ENCODE measurements at places on chromosomes 3 and 15. TPM values are rescaled to one million over a fixed set of nuclear protein-coding genes. Genes with fewer than 3 reads are reported as not detected.

Gene BMF
- 15.4 TPM for total RNA-seq

DNA sequence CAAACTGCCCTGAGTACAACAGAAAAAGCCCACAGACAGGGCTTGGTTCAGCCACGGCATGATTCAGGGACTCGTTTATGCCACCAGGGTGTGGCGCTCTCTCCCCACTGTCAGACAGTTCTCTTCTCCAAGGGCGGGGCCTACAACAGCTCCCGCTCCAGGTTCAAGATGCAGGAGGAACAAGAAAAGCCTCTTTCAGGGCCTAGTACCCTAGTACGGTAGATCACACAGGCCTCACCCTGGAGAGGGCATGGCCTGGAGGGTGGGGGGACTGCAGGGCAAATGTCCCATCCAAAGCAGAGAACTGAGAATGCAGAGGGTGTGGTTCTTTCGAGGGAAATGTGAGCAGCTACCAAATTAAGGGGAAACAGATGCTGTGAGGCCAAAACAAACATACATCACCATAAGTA is 12.0 kb downstream of the MESD start:
- DNase-seq = peak; percentile 74
- no peaks in the 10 kb centered on the region for H3K27me3 ChIP-seq
- H3K27ac ChIP-seq = no peak overlapping the region
- no peaks in the 10 kb centered on the region for H3K4me1 ChIP-seq
- no peak overlapping the region for H3K4me3 ChIP-seq
- H3K36me3 ChIP-seq = peaks cover 50% of the 10 kb centered on the region

DNA sequence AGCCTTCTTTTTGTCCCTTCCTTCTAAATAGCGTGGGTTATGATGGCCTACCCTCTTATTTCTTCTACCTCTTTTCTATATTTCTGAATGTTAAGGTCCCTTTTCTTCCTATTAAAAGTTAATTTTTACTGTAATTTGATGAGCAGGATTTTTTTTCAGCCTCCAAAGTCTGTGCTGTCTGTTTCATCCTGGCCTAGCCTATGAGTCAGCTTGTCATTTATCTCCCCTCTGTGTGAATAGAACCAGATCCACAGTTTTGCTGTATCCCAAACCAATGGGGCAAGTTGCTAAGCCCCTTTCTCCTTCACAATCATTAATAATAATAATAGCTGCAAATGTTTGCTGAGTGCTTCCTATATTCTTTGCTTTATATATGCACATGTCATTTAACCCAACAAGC is 18.1 kb upstream of the C3orf38 start:
- no peak overlapping the region for H3K27ac ChIP-seq
- peaks cover 41% of the 10 kb centered on the region for H3K36me3 ChIP-seq
- H3K4me3 ChIP-seq = no peak overlapping the region
- H3K27me3 ChIP-seq = no peaks in the 10 kb centered on the region
- DNase-seq = no peak

- no peak for DNase-seq
- no peaks in the 10 kb centered on the region for H3K4me1 ChIP-seq
- H3K4me3 ChIP-seq = no peak overlapping the region
- no peaks in the 10 kb centered on the region for H3K27me3 ChIP-seq
- H3K27ac ChIP-seq = no peak overlapping the region
These were observed 55.3 kb upstream of the P2RY1 start for GRCh38 chr3:152779653-152780052.

Gene ITPR1
- total RNA-seq = 91.7 TPM

Gene ITPKA
- 0.67 TPM for total RNA-seq

GRCh38 chr3:99635348-99635747 is 3.0 kb upstream of the COL8A1 start:
- no peaks in the 10 kb centered on the region for H3K36me3 ChIP-seq
- H3K27ac ChIP-seq = no peak overlapping the region
- H3K4me1 ChIP-seq = no peaks in the 10 kb centered on the region
- H3K27me3 ChIP-seq = no peaks in the 10 kb centered on the region

- no peaks in the 10 kb centered on the region for H3K4me1 ChIP-seq
- no peak overlapping the region for H3K27ac ChIP-seq
- no peaks in the 10 kb centered on the region for H3K27me3 ChIP-seq
These were observed 15.4 kb downstream of the CELF6 start for GRCh38 chr15:72304596-72304995.

Gene CCR2
- 17.8 TPM for total RNA-seq

- no peaks in the 10 kb centered on the region for H3K4me1 ChIP-seq
- no peak overlapping the region for H3K4me3 ChIP-seq
- no peaks in the 10 kb centered on the region for H3K36me3 ChIP-seq
- no peak overlapping the region for H3K27ac ChIP-seq
- no peaks in the 10 kb centered on the region for H3K27me3 ChIP-seq
These were observed 484.4 kb upstream of the ADAMTS9 start for GRCh38 chr3:65172209-65172608.

Gene MINAR1
- 0.26 TPM for total RNA-seq

Gene TRAT1
- 1.1 TPM for total RNA-seq

GRCh38 chr15:47742334-47742733 is 25.0 kb downstream of the SEMA6D start:
- no peaks in the 10 kb centered on the region for H3K4me1 ChIP-seq
- DNase-seq = no peak
- no peaks in the 10 kb centered on the region for H3K27me3 ChIP-seq
- H3K27ac ChIP-seq = no peak overlapping the region
- no peak overlapping the region for H3K4me3 ChIP-seq

- H3K4me1 ChIP-seq = peaks cover 11% of the 10 kb centered on the region
- DNase-seq = no peak
- no peaks in the 10 kb centered on the region for H3K36me3 ChIP-seq
These were observed 938 bp downstream of the DZIP3 start for GRCh38 chr3:108590460-108590859.

Gene GJD2
- total RNA-seq = not detected

Gene CDHR4
- total RNA-seq = not detected

Gene FOXB1
- not detected for total RNA-seq

- DNase-seq = no peak
- H3K4me3 ChIP-seq = no peak overlapping the region
- H3K27ac ChIP-seq = no peak overlapping the region
- no peaks in the 10 kb centered on the region for H3K36me3 ChIP-seq
- no peaks in the 10 kb centered on the region for H3K27me3 ChIP-seq
These were observed 534.2 kb downstream of the NSUN3 start for GRCh38 chr3:94596887-94597566.

GRCh38 chr3:39219702-39220101 is 27.3 kb upstream of the XIRP1 start:
- H3K27me3 ChIP-seq = no peaks in the 10 kb centered on the region
- H3K4me1 ChIP-seq = no peaks in the 10 kb centered on the region
- no peak overlapping the region for H3K27ac ChIP-seq

DNA sequence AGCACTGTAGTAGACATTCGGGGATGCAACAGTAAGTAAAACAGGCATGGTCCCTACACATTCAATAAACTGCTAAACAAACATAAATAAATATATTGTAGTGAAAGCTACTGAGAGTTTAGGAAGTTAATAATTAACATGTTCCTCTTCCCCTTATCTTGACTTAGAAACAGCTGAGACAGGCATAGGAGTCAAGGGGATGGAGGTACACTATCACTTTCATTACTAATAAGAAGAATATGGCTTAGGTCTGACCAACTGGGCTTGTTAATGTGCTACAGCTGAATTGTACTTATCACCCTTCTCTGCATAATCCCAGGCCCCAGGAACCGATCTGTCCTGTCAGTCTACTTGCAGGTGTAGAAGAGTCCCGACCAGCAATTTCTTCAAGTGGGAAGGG is 116.3 kb upstream of the DAZL start:
- no peak overlapping the region for H3K4me3 ChIP-seq
- no peak for DNase-seq
- H3K27me3 ChIP-seq = no peaks in the 10 kb centered on the region

- no peak overlapping the region for H3K27ac ChIP-seq
- no peak overlapping the region for H3K4me3 ChIP-seq
- peaks cover 100% of the 10 kb centered on the region for H3K36me3 ChIP-seq
- no peaks in the 10 kb centered on the region for H3K27me3 ChIP-seq
- H3K4me1 ChIP-seq = no peaks in the 10 kb centered on the region
These were observed 11.7 kb downstream of the MRPS22 start for GRCh38 chr3:139355476-139355875.

DNA sequence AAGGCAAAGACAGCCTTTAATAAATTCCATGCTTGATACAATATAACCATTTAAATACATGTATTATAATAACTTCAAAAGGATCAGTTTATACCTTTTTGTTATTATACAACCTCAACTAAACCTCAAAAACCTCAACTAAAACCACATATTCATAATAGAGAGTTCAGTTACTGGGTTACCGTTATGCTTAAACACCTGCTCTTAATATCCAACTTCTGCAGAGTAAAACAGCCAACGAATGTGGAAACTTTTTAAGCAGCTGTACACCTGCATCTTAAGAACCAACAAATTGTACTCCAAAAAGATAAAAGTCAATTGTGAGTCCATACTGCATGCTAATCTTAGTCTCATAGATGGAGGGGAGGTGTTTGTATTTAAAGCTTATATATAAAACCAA is 53.5 kb downstream of the TFDP2 start:
- no peak overlapping the region for H3K27ac ChIP-seq
- no peak overlapping the region for H3K4me3 ChIP-seq
- no peaks in the 10 kb centered on the region for H3K27me3 ChIP-seq
- no peaks in the 10 kb centered on the region for H3K4me1 ChIP-seq
- DNase-seq = no peak

Gene ZNF660
- total RNA-seq = 5.9 TPM

DNA sequence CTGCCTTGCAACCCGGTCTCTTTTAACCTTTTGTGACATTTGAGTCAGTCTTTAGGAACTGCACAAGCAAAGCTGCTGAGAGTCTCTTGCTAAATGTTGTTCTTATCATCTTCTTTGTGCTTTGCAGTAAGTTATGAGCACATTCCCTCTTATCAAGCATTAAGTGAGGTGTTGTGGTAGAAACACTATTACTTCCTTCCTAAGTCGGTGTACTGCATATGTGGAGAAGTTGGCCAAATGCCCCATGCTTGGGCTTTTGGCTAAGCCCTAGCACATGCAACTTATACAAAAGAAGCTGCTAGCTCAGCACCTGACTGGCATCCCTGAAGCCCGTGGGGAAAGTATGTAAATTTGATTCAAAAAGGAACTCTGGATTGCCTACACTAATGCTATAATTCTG is 136.5 kb upstream of the RBMS3 start:
- H3K4me3 ChIP-seq = no peak overlapping the region
- no peaks in the 10 kb centered on the region for H3K36me3 ChIP-seq
- H3K27me3 ChIP-seq = no peaks in the 10 kb centered on the region
- peaks cover 21% of the 10 kb centered on the region for H3K4me1 ChIP-seq

Gene CA12
- total RNA-seq = 6.7 TPM

Gene CGNL1
- 54.9 TPM for total RNA-seq

Gene PIF1
- total RNA-seq = 0.67 TPM

DNA sequence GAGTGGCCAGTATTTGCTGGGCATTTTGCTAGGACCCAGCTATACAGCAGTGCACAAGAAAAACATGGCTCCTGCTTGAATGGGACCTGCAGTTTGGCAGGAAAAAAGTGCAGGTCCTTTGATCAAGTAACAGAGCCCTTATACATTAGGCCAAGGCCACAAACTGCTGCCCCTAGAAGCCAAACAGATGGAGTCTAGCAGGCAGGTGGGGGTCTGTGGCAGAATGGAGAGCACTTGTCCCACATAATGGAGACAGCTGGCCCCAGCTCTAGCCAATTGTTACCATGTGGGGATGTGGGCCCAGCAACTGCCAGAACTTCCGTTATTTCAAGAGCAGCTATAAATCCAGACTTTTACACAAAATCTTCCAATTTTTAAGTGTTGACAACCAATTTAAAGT is 79.3 kb downstream of the SHQ1 start:
- H3K4me1 ChIP-seq = no peaks in the 10 kb centered on the region
- H3K4me3 ChIP-seq = no peak overlapping the region
- H3K36me3 ChIP-seq = peaks cover 7% of the 10 kb centered on the region
- H3K27ac ChIP-seq = no peak overlapping the region
- no peak for DNase-seq
- H3K27me3 ChIP-seq = no peaks in the 10 kb centered on the region

Gene CNTN3
- total RNA-seq = 1.6 TPM

Gene TF
- 1.3 TPM for total RNA-seq

GRCh38 chr15:90561344-90562244 is 31.9 kb downstream of the CRTC3 start:
- no peak for DNase-seq
- H3K4me1 ChIP-seq = peaks cover 86% of the 10 kb centered on the region
- no peaks in the 10 kb centered on the region for H3K36me3 ChIP-seq
- H3K27me3 ChIP-seq = no peaks in the 10 kb centered on the region

Gene ROPN1B
- total RNA-seq = not detected

DNA sequence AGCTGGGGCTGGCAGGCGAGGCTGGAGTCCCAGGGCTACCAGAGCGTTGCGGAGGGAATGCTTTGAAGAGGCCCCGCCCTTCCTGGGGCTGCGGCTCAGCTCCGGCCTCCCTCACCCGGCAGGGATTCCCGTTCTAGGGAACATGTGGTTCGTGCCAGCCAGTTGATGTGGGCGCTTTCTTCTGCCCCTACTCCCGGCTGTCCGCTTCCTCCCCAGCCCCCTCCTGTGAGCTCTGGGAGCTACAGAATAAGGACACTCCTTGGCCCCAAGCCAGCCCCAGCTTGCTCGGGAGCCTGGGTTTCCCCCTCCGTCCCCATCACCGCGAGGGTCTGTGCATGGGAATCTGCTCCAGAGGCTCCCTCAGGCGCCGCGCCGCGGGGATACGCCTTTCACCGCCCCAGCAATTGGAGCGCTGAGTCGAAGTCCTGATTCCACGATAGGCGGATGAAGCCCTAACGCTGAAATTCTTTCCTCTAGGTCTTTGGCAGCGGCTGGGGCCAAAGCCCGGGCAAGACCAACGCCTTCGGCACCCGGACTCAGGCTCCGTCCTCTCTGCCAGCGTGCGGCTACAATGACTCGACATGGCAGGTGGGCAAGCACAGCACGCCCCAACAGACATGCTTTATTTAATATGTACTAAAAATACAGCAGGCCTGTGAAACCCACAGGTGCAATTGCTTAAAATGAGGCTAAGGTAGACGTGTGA is 69.5 kb downstream of the KLF15 start:
- H3K4me1 ChIP-seq = peaks cover 22% of the 10 kb centered on the region
- no peaks in the 10 kb centered on the region for H3K36me3 ChIP-seq
- H3K4me3 ChIP-seq = peak overlapping the region; percentile 47
- peaks cover 3% of the 10 kb centered on the region for H3K27me3 ChIP-seq
- H3K27ac ChIP-seq = peak overlapping the region; percentile 66
- DNase-seq = peak; percentile 82

- DNase-seq = no peak
- H3K27ac ChIP-seq = no peak overlapping the region
- no peaks in the 10 kb centered on the region for H3K27me3 ChIP-seq
- H3K4me1 ChIP-seq = no peaks in the 10 kb centered on the region
These were observed 11.8 kb upstream of the MYO5A start for GRCh38 chr15:52540374-52541012.

DNA sequence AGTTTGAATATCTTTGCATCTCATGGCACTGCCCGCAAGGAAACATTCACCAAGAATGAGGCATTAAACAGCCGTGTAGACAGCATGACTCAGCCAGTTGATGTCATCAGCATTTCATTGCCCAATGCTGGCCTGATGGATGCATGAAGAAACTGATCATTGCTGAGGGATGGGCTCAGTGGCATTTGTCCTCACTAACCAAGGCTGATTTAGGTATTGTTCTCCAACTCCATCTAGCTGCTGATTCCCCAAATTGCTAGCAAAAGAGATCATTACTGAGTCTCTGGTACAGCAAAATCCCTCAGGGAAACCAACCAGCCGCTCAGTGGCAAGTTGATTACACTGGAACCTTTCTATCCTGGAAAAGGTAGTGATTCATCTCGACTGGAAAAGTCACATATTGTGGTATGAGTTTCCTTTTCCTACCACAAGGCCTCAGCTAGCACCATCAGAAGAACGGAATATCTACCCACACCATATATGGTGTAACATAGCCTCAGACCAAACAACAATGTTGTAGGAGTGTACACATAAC is 186.5 kb upstream of the GAP43 start:
- H3K27ac ChIP-seq = no peak overlapping the region
- no peak for DNase-seq
- H3K4me1 ChIP-seq = no peaks in the 10 kb centered on the region
- no peaks in the 10 kb centered on the region for H3K27me3 ChIP-seq
- no peaks in the 10 kb centered on the region for H3K36me3 ChIP-seq

Data from upper lobe of right lung (tissue), 1 donor.